NT2/D1 (cell line): ENCODE measurements at places on chromosomes 16 and 17.

- no peak for DNase-seq
Measured at GRCh38 chr16:81324808-81325207, 10.0 kb downstream of the GAN start.

GRCh38 chr17:68819465-68819864 lies 135.7 kb downstream of the ABCA8 start:
- no peak for DNase-seq

GRCh38 chr16:64253525-64253924 lies 868.3 kb downstream of the CDH11 start:
- no peak for DNase-seq

DNA sequence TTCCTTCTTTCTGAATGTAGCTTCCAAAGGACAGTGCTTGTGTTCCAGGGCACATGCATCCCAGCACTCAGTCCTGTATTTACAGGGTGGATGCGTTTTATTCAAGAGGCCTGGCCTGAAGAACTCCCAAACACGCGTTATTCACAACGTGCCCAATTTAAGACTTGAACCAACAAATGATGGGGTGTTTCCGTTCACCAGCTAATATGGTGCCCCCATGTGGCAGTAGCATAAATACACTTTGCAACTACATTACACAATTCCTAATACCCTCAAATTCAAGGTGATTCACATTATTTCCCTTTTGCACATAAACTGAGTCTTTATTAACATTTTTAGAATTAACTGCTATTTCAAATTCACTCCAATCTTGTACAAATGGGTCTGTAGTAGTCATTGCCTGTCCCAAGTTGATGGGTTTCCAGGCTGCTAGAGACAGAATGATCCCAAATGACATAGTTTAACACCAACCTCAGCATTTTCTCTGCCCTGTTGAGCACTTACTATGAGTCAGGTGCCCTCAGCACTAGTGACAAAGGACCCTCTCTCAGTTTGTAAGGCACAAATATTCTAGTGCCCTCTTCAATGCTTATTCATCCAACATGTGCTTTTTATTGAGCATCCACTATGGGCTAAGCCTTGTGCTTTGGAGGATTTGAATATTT lies 26.9 kb downstream of the HSD17B2 start:
- no peak for DNase-seq

GRCh38 chr16:14629612-14629918 lies 495 bp downstream of the PARN start:
- no peak for DNase-seq

- DNase-seq = no peak
Measured at GRCh38 chr16:11963706-11964105, 1.3 kb upstream of the TNFRSF17 start.

DNA sequence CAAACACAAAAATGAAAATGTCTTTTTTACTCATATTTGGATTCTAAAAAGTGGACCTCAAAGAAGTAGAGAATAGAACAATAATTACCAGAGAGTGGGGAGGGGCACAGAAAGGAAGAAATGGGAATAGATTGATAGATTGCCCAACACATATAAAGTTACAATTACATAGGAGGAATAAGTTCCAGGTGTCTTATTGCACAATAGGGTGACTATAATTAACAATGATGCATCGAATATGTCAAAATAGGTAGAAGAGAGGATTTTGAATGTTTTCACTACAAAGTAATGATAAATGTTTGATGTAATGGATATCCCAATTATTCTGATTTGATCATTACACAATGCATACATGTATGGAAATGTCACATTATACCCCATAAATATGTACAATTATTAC lies 556.0 kb downstream of the CDH8 start:
- no peak for DNase-seq

DNA sequence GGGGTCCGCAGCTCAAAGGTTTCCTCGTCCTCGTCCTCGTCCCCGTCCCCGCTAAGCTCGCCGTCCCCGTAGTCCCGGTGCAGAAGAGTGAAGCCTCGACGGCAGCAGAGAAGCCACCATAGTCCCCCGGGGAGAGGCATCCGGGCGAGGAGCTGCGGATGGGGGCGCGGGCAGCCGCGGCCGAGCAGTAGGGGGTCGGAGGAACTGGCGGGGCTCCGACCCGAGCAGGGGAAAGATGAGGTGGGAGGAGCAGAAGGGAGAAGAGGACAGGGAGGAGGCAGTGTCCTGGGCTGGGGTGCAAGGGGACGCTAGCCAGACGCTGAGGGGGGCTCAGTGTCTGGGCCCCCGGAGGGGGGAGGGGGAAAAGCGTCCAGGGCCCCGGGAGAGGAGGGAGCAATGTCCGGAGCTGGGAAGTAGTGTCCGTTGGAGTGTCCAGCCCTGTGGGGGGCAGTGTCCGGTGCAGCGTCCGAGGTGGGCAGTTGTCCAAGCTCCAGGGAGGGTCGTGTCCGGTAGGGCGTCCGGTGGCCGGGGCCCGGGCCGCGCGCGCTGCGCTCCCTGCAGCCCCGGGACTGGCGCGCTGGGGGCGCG lies at the start of gene PLEKHH3:
Gene PLEKHH3 (minus strand): TSS at position 571 of the 588 bp plus-strand sequence. CDS start 431 bp downstream, at position 140.
- no peak for DNase-seq

- no peak for DNase-seq
Measured at GRCh38 chr16:50311134-50311528, 44.8 kb downstream of the ADCY7 start.

DNA sequence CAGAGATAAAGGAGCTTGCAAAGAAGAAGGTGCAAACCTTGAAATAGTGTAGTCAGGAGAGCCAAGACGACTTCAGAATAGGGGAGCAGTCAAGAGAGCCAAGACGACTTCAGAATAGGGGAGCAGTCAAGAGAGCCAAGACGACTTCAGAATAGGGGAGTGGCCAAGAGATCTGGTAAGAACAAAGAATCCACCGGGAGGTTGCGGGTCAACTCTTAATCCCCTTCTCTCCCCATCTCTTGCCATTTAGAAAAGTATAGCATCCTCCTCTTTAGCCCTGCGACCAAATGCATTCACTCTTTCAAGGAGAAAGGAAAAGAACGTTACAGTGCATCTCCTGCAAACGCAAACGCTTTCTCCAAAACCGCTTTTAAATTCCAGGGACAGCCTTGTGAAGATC lies 713 bp downstream of the KNOP1 start:
- DNase-seq = no peak

DNA sequence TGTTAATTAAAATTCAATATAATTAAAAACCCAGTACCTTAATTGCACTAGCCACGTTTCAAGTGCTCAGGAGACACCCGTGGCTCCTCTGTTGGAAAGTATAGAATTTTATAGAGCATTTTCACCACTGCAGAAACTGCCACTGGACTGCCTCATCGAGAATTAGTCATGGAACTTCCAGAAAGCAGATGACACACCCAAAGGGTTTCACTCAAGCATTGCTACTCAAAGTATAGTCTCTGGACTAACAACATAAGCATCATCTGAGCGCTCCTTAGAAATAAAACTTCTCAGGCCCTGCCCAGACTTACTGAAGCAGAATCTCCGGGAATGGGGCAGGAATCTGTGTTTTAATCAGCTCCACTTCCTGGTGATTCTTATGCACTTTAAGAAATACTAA lies 63.5 kb upstream of the GPR139 start:
- no peak for DNase-seq

GRCh38 chr16:79264237-79265109 lies 336.1 kb downstream of the MAF start:
- no peak for DNase-seq

- no peak for DNase-seq
Measured at GRCh38 chr17:9553181-9553580, 22.4 kb downstream of the STX8 start.

DNA sequence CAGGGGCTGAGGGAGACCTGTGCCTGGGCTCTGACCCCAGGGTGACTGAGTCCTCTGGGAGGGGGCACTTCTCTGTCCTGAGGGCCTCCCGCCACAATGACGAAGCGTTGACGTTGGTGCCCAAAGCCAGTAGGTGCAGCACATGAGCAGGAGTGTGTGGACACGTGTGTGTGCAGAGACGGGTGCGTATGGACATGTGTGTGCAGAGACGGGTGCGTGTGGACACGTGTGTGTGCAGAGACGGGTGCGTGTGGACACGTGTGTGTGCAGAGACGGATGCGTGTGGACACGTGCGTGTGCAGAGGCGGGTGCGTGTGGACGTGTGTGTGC lies 726 bp upstream of the CD7 start:
- no peak for DNase-seq

GRCh38 chr17:81553616-81554181 lies 1.5 kb upstream of the FAAP100 start:
- no peak for DNase-seq

DNA sequence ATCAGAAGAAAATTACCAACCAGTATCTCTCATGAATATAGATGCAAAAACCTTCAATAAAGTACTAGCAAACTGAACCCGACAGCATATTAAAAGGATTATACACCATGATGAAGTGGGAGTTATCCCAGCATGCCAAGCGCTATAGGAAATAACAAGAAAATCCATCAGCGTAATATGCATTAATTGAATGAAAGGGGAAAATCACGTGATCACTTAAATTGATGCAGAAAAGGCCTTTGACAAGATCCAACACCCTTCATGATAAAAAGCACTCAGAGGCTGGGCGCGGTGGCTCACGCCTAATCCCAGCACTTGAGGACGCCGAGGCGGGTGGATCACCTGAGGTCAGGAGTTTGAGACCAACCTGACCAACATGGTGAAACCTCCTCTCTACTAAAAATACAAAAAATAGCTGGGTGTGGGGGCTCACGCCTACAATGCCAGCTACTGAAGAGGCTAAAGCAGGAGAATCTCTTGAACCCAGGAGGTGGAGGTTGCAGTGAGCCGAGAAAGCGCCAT lies 4.8 kb downstream of the CTRB2 start:
- no peak for DNase-seq

DNA sequence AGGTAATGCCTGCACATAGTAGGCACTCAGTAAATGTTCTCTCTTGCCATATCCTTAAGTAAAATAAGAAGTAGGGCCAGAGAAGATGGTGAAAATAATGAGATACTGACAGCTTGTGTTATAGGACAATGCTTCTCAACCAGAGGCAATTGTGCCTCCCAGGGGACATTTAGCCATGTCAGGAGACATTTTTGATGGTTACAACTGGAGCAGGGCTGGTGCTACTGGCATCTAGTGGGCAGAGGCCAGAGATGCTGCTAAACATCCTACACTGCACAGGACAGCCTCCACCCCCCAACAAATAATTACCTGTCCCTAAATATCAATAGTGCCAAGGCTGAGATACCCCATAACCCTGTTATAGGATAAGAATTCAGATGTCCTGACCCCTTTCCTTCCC lies 1.7 kb downstream of the RAD51D start:
- no peak for DNase-seq

DNA sequence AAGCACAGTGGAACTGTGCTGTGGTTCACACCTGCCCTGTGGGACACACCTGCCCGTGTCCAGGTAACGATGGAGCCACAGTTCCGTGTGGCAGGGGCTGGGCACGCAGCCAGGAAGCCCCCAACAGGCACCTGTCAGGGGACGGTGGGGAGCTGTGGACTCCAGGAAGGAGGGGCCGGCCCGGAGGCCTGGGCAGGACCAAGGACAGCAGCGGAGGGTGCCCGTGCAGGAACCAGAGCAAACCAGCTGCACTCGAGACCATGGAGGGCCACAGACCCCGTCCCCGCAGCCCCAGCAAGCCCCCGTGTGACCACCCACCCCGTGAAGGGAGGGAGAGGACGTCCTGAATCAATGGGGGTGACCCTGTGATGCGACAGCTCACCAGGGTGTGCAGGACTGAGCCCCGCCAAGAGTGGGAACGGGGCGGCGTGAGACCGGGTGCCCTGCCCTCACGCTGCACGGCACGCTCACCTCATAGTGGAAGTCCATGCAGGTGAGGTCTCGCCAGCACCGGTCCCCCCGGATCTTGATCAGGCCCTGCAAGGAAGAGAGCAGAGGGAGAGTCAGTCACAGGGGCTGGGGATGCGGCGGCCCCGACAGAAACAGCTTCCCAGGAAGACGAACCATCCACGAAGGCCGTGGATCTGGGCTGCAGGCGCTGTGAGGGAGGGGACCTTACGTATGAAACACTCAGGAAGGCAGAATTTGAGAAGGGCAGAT lies 78.1 kb downstream of the LMF1 start:
- no peak for DNase-seq

GRCh38 chr16:87086575-87086974 lies 230.6 kb downstream of the C16orf95 start:
- DNase-seq = no peak
